Left cardiac atrium (tissue), 4 donors: ENCODE measurements at places on chromosomes 5 and 9.

DNA sequence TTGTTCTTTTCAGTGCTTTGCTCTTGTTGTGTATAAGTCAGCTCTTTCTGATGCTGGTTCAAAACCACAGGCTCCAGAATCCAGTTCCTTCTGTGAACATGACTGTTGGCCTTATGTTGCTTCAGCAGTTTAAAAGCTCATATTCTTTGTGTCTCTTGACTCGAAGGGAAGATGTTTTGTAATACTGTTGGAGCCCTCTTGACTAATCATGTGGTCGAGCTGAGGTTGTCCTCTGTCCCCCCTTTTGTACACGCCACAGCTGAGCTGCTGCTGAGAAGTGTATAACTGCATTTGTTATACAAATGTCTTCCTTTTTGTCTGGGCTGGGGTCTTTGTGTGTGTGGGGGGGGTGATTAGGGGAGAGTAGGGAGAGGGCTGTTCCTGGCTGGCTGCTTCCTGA, 35.8 kb downstream of the SLC36A1 start:
- no peak for DNase-seq

DNA sequence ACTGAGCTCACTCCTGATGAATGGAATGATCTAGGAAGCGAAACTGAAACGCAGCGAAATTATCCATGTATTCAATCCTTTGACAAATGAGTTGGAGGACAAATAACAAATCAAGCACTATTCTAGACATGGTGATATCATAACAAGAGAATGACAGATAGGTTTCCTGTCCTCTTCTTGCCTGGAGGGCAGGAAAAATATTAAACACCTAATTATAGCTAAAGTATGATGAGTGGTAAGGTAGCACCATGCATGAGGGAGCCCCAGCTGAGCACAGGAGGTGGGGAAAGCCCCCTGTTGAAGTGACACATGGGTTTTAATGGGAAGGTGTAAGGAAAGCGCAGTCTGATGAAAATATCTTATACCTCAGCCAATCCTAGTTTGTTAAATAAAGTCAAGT, 225.2 kb downstream of the NPR3 start:
- DNase-seq = no peak

DNA sequence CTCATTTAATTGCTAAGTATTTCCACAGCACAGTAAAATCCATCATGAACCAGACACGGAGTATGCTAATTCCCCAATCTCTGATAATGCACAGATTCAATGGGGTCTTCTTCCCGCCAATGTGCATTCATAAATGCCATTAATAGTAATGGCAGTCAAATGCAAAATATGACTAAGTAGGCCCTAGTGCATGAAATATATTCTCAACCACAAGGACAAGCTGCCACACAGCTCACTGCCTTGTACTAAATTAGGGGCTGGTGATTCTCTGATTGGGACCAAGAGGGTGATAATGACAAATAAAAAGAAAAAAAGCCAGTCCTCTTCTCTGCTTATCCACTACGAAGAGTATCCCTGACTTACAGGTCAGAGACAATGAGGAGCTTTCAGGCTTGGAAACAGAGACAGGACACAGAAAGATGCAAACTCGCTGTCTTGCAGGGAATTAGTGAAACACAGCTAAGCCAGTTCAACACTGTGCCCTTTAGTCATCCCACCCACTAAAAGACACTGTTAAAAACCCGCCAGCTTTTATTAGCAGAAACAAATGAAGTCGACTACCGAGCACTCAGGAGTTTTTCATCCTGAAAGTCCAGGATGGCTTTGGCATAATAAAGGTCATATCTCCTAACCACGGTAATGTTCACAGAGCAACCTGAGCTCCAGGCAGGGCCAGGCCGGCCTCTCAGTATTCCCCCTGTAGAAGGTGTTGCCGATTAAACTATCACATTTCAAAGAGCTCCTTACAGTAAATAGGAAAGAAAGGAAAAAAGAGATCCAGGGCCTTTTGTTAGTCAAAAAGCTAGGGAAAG, 148.1 kb downstream of the EBF1 start:
- DNase-seq = no peak

DNA sequence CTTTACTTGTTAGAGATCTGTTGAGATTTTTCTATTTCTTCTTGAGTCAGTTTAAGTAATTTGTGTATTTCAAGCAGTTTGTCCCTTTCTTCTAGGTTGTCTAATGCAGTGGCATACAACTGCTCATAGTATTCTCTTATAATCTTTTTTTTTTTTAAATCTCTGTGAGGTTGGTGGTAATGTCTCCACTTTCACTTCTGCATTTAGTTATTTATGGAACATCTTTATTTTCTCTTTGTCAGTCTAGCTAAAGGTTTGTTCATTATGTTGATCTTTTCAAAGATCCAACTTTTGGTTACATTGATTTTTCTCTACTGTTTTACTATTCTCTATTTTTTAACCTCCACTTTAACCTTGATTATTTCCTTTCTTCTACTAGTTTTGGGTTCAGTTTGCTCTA, 13.8 kb downstream of the FOXE1 start:
- no peak for DNase-seq

DNA sequence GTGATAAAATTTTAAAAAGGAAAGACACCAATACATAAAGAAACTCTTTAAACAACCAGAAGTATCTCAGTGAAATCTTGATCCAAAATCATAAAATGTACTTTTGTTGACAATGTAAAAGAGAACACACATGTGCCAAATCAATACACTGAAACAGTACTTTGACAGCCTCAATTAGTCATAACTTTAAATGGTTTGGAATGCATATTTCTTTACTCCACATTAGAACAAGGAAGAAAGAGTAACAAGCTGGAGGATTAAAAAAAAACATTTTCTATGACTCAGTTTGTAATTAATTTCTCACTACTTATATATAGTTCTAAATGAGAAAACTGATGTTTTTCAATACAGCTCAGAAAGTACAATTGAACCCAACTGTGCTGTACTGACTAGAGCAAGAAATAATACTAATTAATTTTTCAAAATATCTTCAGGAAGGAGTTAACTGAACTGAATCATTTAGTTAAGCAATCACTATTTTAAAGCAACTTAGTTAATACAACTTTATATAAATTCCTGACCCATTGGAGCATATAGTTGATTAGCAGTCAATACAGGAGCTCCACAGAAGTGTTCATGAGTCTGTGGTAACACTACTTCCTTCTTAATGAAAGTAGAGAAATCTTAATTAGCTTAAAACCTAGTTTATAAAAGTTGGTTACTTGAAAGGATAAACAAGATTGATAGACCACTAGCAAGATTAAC, 101.0 kb downstream of the NR3C1 start:
- no peak for DNase-seq

- no peak for DNase-seq
Observed at GRCh38 chr5:150158170-150158949, 2.7 kb upstream of the PDGFRB start.

- no peak for DNase-seq
Observed at GRCh38 chr5:151615431-151615830, 24.3 kb upstream of the FAT2 start.
